Aorta (tissue), 5 donors: ENCODE measurements at places on chromosomes 11 and 22. TPM values are rescaled to one million over a fixed set of nuclear protein-coding genes. Genes with fewer than 3 reads are reported as not detected.

DNA sequence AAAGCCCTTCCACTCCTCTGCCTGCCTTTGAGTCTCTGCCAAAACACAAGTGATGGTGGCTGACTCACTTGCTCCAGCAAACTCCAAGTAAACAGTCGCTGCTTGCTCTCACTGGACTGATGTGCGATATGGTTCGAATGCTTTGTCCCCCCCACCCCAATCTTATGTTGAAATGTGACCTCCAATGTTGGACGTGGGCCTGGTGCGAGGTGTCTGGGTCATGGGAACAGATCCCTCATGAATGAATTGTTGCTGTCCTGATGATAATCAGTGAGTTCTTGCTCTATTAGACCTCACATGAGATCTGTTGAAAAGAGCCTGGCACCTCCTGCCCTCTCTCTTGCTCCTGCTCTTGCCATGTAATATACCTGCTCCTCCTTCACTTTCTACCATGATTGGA is 747.9 kb downstream of the OPCML start:
- no peak for DNase-seq

GRCh38 chr11:10298342-10298741 is 4.3 kb upstream of the SBF2 start:
- no peak for DNase-seq

DNA sequence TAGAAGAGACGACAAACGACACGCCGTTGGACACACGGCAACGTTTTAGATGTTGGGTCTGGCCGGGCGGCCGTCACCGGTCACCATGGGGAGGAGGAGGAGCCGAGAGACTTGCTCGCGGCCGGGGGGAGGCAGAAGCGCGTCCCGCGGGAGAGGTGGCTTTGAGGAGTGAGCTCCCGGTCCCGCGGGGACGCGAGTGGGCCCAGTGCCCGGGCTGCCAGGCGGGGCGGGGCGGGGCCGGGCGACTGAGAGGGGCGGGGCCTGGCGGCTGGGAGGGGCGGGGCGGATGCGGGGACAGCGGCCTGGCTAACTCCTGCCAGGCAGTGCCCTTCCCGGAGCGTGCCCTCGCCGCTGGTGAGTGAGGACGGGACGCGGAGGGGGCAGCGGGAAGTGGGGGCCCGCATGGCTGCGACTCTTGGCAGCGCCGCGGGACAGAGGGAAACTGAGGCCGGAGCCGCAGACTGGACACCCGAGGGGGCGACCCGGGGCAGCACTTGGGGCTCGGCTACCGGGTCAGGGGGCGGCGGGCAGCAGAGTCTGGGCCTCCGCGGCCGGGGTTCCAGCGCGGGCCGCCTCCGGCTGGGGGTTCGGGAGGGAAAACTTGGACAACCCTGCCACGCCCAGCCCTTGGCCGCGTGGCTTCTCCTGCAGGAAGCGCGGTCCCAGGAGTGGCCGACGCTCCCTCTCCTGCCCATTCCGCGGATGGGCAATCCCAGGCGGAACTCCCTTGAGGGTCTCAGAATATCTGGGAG is at the start of gene TSPO:
Gene TSPO (plus strand): TSS at position 309 of the 752 bp plus-strand sequence. CDS start 7,680 bp downstream, outside the sequence.
- DNase-seq, result peak; percentile 91

- DNase-seq, result no peak
Measured at GRCh38 chr11:105179542-105180278, 40.1 kb upstream of the CARD18 start.

DNA sequence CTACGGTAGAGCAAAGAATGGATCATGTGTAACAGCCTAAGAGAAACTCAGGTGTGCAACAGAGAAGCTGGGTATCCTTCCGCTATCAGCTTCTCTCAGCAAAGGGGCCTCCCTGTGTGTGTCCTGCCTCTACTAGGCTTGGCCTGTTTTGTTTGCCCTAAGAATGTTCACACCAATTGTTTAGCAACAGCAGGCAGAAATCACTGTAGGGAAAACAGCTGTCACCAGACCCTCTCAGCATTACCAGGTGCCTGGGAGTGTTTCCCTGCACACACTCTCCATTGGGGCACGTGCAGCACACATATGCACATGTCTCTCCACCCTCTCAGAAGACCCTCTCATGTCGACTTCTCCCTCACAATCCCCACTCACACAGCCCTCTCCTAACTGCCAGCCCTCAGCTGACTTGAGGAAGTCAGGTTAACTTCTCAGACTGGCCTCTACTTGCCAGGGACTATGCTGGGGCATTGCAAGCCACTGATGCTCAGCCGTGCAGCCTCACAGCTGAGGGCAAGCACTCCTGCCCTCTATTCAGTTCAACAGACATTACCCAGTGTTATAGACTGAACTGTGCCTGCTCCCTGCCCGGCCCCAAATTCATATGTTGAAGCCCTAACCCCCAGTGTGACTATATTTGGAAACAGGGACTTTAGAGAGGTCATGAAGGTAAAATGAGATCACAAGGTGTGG is 97.6 kb downstream of the TRIM29 start:
- DNase-seq, result no peak

DNA sequence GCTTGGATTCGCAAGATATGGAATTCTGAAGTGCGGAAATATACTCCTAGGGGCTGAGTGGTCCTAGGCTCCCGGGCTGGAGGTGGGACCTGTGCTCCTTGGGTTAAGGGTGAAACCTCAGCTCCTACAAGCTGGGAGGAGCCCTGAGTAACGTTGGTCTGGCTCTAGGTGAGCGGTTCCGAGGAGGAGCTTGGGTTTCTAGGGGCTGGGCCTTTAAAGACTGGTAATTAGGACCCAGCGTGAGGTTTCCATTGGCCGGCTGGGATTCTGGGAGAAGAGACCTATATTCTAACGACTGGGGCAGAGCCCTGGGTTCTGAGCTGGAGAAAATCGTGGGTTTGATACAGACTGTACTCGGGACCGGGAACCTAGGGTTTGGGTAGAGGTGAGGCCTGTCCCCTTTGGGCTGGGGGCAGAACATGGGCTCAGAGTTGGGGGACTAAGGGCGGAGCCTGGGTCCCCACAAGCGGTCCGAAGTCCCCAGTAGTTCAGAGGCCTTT is 882 bp upstream of the MAP4K2 start:
- no peak for DNase-seq

GRCh38 chr11:103016031-103016430 is 60.5 kb upstream of the MMP13 start:
- no peak for DNase-seq

- no peak for DNase-seq
Measured at GRCh38 chr11:12161603-12162350, 51.4 kb downstream of the MICAL2 start.

DNA sequence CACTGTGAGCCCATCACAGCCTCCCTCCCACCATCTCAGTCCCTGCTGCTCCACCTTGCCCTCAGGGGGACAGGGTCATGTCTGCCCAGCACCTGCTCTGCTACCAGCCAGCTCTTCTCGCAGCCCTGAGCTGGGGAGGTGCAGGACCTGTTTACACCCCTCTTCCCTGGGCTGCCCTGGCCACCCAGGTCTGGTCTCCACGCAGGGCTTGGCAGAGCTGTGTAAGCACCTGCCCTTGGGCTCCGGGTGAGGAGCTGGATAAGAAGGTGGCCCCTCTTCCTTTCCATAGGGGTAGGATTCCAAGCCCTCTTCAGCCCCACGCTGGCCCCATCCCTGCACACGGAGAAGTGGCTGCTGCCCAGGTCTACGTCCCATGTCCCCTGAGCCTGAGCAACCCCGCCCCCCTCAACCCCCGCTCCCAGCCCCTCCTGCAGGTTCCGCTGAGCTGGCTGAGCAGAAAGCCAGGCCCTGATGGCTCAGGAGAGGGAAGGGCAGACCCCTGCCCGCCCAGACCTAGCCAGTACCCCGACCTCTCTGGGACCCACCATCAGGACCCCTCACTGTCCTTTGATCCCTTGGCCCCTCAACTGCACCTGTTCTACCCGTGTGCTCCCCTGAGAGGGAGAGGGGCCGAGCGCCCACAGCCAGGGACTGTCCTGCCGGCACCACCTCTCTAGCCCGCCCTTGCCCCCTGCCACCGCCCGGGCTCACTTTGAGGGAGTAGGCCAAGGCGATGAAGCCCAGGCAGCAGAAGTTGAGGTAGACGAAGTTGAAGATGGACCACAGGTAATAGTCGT is 3.2 kb downstream of the IFITM10 start:
- peak; percentile 71 for DNase-seq

Gene F2
- polyA plus RNA-seq, result not detected

Gene ACTN3
- polyA plus RNA-seq, result not detected

Gene OR51E2
- not detected for polyA plus RNA-seq

Gene PARVA
- polyA plus RNA-seq, result 30.4 TPM
